Activated CD4-positive, alpha-beta T cell treated with anti-CD3 and anti-CD28 coated beads, Interleukin-2, amount 10 ng/mL, durations not matched to agents 24 days and 14 days (primary cell): ENCODE measurements at places on chromosomes 16 and 17. TPM values are rescaled to one million over a fixed set of nuclear protein-coding genes. Genes with fewer than 3 reads are reported as not detected.

DNA sequence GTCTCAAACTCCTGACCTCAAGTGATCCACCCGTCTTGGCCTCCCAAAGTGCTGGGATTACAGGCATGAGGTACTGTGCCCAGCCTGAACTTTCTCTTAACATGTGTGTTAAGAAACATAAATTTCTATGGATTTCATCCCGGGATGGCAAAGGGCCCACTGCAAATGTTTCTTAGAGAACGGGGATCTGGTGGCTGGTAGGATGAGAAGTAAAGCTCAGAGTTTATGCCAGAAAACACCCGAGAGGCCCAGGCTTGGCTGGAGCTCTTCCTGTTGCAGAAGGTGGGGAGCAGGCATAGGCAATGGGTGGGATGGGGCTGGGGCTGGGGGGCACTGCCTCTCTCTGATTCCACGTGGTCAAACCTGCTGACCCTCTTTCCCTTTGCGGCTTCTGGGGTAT is 5.6 kb upstream of the CARHSP1 start:
- H3K36me3 ChIP-seq = no peaks in the 10 kb centered on the region
- H3K27ac ChIP-seq = no peak overlapping the region
- H3K4me3 ChIP-seq = no peak overlapping the region
- no peaks in the 10 kb centered on the region for H3K27me3 ChIP-seq
- no peak for DNase-seq
- H3K4me1 ChIP-seq = peaks cover 16% of the 10 kb centered on the region

DNA sequence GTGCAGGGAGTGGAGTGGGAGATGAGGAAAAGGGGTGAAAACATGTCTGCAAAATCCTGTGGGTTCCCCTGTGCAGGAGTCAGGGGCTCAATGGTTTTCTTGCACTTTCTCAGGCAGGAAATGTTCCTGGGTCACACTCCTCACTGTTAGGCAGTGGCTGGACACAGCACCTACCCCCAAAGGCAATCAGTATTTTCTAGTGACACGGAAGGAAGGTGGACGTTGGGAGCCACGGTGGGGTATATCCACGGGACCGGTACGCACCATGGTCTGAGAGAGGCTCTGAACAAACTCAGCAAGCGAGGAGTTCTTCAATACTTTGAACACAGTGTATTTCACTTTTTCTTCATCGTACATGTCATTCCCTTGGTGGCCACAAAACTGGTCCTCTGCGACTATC is 20.9 kb downstream of the LITAFD start:
- H3K4me1 ChIP-seq = no peaks in the 10 kb centered on the region
- peaks cover 84% of the 10 kb centered on the region for H3K36me3 ChIP-seq
- no peak for DNase-seq

The GNGT2 gene
- total RNA-seq = 18.2 and 19.5 TPM in 2 replicates

The GPR142 gene
- 0.28 TPM in 1 of 2 replicates, not detected in the other for total RNA-seq

The SPATA2L gene
- 12.8 and 13.2 TPM in 2 replicates for total RNA-seq

The CD300LF gene
- not detected in 2 replicates for total RNA-seq

The CRHR1 gene
- not detected in 2 replicates for total RNA-seq

The RBFOX1 gene
- not detected in 2 replicates for total RNA-seq

DNA sequence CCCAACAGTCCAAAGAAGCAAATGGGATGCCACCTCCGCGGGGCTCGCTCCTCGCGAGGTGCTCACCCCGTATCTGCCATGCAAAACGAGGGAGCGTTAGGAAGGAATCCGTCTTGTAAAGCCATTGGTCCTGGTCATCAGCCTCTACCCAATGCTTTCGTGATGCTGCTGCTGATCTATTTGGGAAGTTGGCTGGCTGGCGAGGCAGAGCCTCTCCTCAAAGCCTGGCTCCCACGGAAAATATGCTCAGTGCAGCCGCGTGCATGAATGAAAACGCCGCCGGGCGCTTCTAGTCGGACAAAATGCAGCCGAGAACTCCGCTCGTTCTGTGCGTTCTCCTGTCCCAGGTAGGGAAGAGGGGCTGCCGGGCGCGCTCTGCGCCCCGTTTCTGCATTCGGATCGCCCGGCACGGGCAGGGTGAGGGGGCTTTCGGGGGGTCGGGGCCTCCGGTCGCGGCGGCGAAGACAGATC is at the start of gene CDH13:
Gene CDH13, plus strand, starts transcription at position 179 of the 471 bp plus-strand sequence.
- H3K4me1 ChIP-seq = no peaks in the 10 kb centered on the region
- peaks cover 65% of the 10 kb centered on the region for H3K27me3 ChIP-seq
- H3K36me3 ChIP-seq = no peaks in the 10 kb centered on the region
- H3K27ac ChIP-seq = no peak within 1 kb of the TSS
